ENCODE measurements at places on chromosomes 7 and 10.

GRCh38 chr10:17062955-17063484 lies 66.6 kb downstream of the CUBN start:
- peak overlapping the region; percentile 5 for H3K27ac ChIP-seq
- H3K36me3 ChIP-seq: no peaks in the 10 kb centered on the region
- no peak for DNase-seq
- no peaks in the 10 kb centered on the region for H3K27me3 ChIP-seq

DNA sequence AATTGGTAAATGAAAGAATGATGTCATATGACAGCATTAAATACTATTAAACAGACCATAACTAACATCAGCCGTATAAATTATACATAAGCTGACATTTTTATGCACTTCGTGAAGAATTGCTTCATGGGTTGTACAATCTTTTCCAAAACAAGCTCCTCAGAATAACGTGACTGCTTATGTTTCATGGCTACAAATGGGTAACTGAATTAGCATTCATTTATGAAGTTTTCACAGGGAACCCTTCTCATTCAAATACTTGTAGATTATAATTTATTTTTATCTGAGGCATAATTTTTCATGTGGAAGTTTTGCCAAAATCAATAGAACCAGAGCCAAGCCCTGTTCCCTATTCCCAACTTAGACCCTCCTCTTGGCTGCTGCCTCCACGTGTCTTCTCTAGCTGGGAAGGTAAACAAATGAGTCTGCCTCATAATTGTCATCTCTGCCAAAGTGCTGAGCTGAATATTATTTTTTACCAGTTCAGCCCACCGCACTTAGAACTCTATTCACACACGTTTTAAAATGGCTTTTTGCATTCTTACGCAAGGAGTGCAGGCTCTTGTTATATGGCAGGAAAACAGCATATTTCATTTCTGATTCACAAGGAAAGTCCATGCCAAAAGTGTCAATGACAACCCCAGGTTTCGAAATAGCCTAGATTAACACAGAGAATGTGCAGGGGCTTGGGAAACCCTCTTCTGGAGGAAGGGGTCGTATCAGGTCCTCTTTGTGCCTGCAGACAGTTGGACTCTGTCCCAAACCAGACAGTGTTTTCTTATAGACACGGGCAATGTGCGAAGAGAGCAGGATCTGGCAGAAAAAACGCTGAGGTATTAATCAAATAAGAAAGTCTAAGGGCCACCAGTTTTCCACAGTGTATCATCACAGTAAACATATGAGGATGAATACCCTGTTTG lies 370.7 kb upstream of the MGMT start:
- no peaks in the 10 kb centered on the region for H3K36me3 ChIP-seq
- no peak overlapping the region for H3K27ac ChIP-seq
- no peak overlapping the region for H3K4me3 ChIP-seq
- peaks cover 14% of the 10 kb centered on the region for H3K4me1 ChIP-seq

GRCh38 chr10:110495731-110496552 lies 1.8 kb upstream of the DUSP5 start:
- H3K4me1 ChIP-seq: peaks cover 36% of the 10 kb centered on the region
- H3K36me3 ChIP-seq: no peaks in the 10 kb centered on the region

DNA sequence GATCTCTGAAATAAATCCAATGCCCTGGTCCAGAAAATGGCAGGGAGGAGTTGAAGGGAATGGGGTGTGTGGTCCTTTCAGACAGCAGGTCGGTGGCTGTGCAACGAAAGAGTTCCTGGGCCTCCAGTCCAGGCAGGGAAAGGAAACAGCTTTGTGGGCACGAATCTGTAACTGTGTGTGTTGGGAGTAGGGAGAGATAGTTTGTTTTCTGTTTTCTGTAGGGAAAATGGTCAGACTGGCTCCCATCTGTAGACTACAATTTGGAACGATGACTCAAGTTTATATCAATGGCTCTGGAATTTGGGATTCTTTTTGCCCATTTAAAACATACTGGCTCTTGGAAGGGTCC lies 2.6 kb upstream of the HOXA9 start:
- H3K4me3 ChIP-seq: no peak overlapping the region
- H3K27me3 ChIP-seq: peaks cover 100% of the 10 kb centered on the region
- H3K36me3 ChIP-seq: no peaks in the 10 kb centered on the region
- H3K27ac ChIP-seq: no peak overlapping the region
- peaks cover 29% of the 10 kb centered on the region for H3K4me1 ChIP-seq

DNA sequence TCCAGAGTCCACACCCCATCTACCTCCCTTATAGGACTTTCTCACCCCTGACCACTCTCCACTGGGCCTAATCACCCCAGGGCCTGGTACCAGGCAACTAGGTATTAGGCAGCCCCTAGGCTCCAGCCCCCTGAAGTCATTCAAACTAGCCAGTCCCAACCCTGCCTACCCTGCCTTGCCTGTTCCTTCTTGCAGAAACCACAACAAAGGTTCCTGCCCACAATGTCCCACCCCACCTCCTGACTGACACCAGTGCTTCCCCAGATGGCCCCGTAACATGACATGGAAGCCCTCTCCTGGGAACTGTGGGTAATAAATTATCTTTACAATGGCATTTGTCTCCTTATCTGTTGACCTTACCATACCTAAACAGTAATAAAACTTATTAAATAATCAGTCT lies 100.6 kb upstream of the PDE1C start:
- no peak overlapping the region for H3K4me3 ChIP-seq
- no peak for DNase-seq
- no peaks in the 10 kb centered on the region for H3K36me3 ChIP-seq
- no peaks in the 10 kb centered on the region for H3K27me3 ChIP-seq
- no peak overlapping the region for H3K27ac ChIP-seq

DNA sequence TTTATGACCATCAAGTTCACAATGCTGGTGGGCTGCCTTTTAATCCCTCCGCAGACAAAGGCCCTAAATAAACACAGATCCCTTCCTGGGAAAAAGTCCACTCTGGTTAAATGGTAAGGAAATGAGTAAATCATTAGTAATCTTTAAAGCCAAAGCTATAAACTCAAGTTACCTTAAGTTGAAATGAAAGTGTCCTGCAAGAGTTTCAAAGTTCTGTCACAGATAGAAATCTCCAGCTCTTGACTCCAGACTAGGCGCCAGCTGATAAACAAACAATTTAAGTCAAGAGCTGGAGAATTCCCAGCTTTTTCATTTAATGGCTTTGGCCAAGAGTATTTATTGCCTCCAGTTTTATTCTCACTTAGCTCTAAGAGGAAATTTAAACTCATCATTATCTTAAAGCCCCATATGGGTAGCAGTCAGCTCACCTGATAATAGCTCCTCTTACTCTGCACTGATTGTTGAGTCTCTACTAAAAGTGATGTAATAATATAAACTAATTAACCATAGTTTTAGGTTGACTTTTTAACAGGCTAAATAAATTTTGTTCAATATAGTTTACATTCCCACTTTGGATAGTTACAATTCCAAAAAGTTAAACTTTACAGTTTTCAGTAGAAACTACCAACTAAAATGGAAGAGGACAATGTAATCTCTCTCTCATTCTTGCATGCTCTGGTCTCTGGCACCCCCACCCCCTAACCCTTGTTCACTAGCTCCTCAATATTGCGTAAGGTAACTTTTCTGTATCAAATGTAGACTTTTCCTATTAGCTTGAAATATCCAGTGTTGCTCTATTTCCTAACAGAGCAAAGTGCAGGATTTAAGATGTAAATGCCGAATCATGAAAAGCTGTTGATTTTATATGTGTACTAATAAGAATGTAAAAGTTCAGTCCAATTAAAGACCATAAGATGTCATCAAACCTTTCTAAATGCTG lies 56.1 kb downstream of the HIBADH start:
- no peaks in the 10 kb centered on the region for H3K36me3 ChIP-seq
- no peak overlapping the region for H3K4me3 ChIP-seq
- DNase-seq: no peak
- H3K27ac ChIP-seq: no peak overlapping the region
- no peaks in the 10 kb centered on the region for H3K4me1 ChIP-seq

DNA sequence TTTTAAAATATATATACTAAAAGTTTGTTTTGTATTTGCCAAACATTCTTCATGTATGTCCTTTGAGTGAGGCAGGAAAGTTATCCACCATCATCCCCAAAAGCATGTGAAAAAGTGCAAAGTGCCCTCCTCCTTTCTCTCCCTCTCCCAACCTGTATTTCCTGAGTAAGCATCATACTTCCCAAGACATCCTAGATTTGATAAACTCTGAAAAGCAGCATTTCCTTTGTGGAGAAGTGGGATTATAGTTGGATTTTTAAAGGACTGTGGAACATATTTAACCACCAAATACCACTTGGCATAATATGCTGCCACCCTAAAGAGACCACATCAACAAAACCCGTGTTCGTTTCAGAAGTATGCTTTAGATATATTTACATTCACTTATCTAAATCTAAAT lies 36.9 kb downstream of the NET1 start:
- H3K36me3 ChIP-seq: peaks cover 25% of the 10 kb centered on the region
- peak overlapping the region; percentile 68 for H3K27ac ChIP-seq
- H3K4me1 ChIP-seq: peaks cover 22% of the 10 kb centered on the region
- no peak for DNase-seq
- no peaks in the 10 kb centered on the region for H3K27me3 ChIP-seq

DNA sequence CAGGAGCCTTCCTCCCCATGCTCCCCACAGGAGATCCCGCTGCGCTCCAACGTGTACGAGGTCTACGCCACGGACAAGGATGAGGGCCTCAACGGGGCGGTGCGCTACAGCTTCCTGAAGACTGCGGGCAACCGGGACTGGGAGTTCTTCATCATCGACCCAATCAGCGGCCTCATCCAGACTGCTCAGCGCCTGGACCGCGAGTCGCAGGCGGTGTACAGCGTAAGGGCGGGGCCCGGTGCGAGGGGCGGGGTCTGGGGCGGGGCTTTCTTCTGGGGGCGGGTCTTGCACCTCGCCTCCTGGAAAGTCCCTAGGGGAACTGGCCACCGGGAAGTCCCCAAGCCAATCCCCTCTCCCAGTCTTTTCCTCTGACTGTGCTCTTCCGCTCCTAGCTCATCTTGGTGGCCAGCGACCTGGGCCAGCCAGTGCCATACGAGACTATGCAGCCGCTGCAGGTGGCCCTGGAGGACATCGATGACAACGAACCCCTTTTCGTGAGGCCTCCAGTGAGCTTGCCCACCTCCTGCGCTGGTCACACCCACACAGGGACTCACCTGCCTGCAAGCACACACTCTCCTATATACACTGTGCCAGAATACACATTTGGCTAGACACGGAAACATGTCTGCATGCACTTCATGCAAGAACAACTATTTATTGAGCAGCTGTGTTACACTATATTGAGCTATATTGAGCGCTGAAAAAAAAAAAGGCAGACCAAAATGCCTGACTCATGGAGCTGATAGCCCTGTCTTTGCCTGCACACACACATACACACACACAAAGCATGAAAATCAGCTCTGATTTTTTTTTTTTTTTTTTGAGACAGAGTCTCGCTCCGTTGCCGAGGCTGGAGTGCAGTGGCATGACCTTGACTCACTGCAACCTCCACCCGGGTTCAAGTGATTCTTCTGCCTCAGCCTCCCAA lies 32.7 kb upstream of the VSIR start:
- H3K27me3 ChIP-seq: no peaks in the 10 kb centered on the region
- no peak for DNase-seq
- H3K36me3 ChIP-seq: no peaks in the 10 kb centered on the region
- no peaks in the 10 kb centered on the region for H3K4me1 ChIP-seq
- H3K27ac ChIP-seq: no peak overlapping the region
- no peak overlapping the region for H3K4me3 ChIP-seq

DNA sequence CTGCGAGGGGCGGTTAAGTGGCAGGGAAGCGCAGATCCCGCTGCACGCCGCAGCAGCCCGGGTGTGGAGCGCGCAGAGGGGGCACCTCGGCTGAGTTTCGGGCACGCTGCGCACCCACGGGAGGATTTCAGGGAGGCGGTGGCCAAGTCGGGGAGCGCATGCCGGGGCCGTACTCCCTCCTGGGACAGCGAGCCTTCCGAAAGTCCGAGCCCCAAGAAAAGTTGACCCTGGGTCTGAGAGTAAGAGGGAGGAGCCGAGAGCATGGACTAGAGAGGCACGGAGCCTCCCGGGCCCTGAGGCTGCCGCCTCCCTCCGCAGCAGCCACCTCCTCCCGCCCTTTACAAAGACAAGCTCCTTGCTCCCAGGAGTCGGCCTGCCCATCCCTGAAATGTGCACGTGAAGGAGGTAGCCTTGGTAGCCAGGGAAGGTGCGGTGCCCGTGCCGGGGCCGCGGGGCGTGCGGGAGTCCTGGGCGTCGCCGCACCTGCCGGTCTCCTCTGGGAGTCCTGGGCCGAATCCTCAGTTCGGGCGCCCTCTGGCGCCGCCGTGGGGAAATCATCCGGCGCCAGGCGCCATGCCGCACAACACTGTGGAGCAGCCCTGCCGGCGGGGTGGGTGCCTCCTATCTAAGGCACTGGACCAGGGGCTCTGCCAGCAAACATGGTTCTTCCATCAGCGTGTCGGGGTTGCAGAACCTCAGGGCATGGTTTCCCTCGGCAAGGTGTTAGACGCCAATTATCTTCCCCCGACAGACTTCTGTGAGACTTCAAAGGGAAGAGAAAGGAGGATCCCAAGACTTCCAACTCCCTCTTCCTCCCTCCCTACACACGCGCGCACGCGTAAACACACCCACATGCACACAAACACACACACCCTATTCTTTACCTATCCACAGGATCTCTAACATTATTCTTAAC lies 104.0 kb downstream of the TRIL start:
- DNase-seq: peak; percentile 90
- H3K27ac ChIP-seq: no peak overlapping the region
- H3K4me3 ChIP-seq: peak overlapping the region; percentile 54

DNA sequence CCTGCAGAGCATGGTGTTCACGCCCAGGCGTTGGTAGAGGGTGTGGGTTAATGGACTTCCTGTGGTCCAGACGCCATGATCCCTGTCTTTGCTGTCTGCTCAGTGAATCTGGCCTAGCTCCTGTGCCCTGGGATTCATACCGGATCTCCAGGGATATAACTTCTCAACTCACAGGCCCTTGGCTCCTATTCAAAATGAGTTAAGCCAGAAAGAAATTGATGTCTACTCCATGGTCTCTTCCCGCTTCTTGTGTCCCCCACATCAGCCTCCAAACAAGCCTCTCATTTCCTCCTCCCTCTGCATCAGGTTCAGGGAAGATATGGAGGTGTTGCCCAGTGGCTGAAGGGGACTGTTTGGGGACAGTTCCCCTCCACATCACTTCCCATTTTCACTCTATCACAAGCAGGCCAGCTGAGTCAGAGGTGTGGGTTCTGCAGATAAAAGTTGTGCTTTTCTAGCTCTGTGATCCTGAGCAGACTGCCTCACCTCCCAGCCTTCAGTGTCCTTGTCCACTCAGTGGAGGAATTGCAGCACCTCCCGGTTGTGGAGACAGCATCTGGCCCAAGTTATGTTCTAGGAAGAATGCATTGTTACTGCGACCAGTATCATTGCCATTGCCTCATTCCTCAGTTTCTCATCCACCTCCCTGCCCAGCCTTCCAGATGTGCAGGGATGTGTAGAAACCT lies 22.5 kb downstream of the AKR1E2 start:
- H3K4me1 ChIP-seq: peaks cover 13% of the 10 kb centered on the region
- H3K4me3 ChIP-seq: no peak overlapping the region
- DNase-seq: no peak
- no peak overlapping the region for H3K27ac ChIP-seq

- no peak for DNase-seq
- H3K4me3 ChIP-seq: no peak overlapping the region
- no peaks in the 10 kb centered on the region for H3K36me3 ChIP-seq
- H3K27me3 ChIP-seq: no peaks in the 10 kb centered on the region
Observed at GRCh38 chr7:148173369-148173768, 417.2 kb upstream of the C7orf33 start.

GRCh38 chr7:28052933-28053332 lies 127.7 kb downstream of the JAZF1 start:
- no peak overlapping the region for H3K27ac ChIP-seq
- no peak overlapping the region for H3K4me3 ChIP-seq
- no peaks in the 10 kb centered on the region for H3K27me3 ChIP-seq
- H3K4me1 ChIP-seq: no peaks in the 10 kb centered on the region
- H3K36me3 ChIP-seq: no peaks in the 10 kb centered on the region
- DNase-seq: no peak

Data from upper lobe of right lung (tissue), 1 donor.